ENCODE measurements at places on chromosomes 7 and 10.

DNA sequence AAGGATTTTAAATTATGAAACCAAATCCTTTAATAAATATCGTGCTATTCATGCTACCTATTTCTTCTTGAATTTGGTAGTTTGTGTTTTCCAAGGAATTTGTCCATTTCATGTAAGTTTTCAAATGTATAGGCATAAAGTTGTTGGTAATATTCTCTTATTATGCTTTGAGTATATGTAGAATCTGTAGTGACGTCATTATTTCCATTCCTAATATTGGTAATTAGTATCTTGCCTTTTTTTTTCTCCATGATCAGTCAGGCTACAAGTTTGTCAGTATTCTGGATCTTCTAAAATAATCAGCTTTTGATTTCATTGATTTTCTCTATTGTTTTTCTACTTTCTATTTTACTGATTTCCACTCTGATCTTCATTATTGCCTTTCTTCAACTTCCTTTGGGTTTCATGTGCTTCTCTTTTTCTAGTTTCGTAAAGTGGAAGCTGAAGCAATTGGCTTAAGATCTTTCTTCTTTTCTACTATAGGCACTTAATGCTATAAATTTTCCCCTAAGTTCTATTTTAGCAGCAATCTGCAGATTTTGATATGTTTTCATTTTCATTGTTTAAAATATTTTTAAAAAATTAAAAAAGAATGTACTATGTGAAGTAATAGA lies 156.5 kb upstream of the HDAC9 start:
- no peak for DNase-seq

GRCh38 chr10:28875549-28876081 lies 198.3 kb downstream of the BAMBI start:
- DNase-seq = peak; percentile 37

DNA sequence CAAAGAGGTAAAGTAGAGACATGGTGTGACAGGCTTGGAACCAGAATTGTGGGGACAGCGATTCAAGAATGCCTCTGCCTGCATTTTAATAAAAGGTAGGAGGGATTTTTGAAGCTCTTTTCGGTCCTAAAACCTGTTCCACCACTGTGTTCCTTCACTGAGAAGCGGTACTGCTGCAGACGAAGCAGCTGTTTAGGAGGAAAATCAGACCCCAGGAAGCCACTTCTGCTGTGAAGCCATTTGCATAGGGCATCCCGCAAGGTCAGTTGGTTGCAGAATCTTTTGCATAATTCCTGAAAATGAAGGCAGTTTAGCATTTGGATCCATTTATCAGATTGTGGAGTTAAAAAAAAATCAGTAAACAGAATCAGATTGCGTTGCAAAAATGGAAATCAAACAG lies 183.3 kb upstream of the PRKCQ start:
- no peak for DNase-seq

DNA sequence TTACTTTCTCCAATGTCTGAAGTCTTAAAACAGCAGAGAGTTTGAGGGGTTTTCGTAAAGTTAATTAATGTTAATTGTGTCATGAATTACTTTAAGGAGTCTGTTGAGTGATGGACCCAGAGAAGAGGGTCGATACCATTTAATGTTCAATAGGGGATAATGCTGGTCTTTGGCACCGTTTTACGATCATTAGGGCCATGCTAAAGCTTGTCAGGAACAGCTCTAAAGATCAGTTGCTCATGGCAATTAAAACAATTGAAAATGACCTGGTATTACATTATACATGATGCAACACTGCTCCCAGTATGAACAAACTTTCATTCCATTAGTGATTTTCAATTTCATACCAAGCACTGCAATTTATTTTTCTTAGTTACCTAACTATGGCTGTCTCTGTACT lies 296.9 kb downstream of the ETV1 start:
- DNase-seq = no peak

DNA sequence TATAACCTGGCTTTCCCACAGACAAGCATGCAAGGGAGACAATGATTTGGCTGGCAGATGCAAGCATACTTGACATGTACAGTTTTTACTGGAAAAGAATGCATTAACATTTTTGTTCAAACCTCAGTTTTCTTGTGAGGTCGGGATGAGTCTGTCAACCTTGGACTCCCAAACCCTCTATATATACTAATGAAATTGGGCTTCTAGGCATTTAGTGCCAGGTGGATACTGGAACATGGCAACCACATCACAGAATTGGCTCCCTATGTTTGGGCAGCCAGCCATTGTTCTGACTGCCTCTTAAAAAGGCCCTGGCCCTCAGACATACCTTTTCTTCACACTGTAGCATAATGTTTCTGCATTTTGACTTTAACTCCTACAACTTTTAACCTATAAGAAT lies 39.1 kb downstream of the CDK6 start:
- DNase-seq = no peak

DNA sequence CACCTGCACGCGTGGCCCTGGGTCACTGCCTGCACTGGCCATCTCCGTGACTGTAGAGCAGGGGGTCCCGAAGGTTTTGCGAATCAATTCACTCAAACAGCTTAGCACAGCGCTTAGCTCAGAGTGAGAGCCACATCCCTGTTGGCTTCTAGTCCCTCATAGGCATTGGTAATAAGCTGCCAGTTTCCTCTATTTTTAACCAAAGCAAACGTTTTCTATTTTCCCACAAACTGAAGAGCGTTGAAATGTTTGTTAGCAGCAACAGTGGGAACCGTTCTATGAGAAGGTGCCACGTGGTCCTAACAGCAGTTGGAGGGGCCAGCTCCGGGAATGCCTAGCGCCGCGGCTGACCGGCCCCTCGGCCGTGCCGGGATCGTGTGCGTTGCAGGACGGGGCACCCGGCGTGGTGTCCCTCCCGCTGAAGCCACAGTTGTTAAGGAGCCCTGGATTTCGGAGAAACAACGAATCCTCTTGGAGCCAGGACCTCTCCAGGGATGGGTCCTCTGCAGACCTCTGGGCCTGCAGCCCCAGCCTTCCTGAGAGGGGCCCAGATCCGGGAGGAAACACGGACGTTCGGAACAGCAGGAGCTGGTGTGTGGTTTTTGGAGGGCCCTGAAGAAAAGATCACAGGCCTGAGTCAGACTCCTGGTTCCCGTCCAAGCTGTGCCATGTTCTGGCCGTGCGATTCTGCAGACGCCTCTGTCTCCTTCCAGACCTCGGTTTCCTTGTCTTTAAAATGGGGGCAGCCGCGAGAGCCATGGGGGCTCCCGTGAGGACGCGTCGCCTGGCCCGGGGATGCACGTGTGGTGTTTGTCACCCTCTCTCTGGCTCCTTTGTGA lies 40.3 kb downstream of the FAM20C start:
- no peak for DNase-seq

GRCh38 chr10:88289342-88289741 lies 293.8 kb downstream of the RNLS start:
- no peak for DNase-seq

DNA sequence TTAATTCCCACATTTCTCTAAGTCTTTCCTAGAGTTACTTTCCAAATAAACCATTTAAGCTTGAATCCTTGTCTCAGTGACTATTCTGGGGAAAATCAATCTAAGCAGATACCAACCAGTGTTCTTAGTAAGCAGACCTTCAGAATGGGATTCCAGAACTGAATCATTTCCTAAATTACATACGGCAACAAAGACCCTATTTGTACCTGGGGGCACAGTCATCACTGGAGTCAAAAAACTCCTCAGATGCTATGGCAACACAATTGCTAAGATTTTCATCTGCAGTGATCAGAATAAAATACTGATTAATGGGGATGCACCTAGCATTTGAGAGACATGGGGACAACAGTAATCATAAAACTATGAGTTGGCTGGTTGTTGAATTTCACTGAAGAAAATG lies 284.7 kb upstream of the HGF start:
- DNase-seq = no peak

DNA sequence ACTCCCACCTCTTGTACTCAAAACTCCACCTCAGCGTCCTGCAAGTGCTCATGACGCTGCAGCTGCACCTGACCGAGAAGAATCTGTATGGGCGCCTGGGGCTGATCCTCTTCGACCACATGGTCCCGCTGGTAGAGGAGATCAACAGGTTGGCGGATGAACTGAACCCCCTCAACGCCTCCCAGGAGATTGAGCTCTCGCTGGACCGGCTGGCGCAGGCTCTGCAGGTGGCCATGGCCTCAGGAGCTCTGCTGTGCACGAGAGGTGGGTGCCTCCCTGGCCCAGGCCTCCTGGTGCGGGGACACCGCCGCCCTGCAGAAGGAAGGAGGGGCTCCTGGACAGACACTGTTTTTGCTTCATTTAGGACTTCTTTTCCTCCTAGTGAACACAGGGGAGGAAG lies 10.3 kb downstream of the INTS15 start:
- DNase-seq = no peak

DNA sequence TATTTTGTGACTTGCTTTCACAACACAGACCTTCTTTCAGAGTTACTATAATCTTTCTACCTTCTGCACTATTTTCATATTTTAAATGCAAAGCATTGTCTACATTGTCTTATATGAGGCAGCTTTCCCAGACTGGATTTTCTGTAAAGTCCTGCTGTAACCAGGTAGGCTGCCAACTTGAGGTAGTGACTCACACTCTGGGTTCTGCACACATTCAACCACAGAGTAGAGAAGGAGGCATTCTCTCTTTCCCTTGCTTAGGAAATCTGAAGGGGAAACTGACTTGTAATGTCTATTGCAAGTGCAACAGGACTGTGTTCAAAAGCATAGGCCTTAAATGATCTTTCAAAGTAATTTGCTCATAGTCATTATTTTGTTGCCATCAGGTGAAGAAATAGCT lies 461.4 kb downstream of the GRM8 start:
- DNase-seq = no peak

DNA sequence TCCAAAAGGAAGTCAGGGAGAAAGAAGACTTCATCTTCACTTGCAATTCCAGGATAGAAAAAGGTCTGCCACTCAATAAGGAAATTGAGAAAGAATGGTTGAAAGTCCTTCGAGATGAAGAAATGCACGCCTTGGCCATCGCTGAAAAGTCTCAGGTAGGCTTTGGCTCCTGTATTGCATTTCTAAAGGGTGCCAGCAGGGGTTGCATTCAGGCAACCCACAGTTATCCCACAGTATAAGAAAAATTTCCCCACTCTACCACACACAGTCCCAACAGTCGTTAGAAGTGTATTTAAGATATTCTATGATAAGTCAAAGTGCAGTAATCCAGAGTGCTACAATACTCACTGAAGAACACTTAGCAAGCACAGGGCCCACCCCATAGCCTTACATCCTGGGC lies 93.4 kb upstream of the FGL2 start:
- no peak for DNase-seq

- DNase-seq = no peak
These were observed 638 bp downstream of the BRAT1 start for GRCh38 chr7:2554661-2555111.

GRCh38 chr10:110167149-110167548 lies 40.3 kb upstream of the MXI1 start:
- no peak for DNase-seq

DNA sequence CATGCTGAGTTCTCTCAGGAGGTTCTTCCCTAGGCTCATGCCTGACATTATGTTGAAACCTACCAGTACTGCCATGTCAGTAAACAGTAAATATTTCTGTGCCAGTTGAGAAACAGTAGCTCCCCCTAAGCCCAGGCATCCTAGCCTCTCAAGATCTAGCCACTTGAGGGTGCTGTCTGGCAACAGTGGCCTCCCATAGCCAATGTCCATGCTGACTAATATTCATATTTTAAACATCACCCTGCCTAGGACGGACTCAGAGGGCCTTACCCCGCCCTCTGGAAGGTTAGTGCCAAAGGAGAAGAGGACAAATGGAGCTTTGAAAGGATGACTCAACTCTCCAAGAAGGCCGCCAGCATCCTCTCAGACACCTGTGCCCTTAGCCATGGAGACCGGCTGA lies 7.7 kb downstream of the ACSM6 start:
- DNase-seq = no peak

DNA sequence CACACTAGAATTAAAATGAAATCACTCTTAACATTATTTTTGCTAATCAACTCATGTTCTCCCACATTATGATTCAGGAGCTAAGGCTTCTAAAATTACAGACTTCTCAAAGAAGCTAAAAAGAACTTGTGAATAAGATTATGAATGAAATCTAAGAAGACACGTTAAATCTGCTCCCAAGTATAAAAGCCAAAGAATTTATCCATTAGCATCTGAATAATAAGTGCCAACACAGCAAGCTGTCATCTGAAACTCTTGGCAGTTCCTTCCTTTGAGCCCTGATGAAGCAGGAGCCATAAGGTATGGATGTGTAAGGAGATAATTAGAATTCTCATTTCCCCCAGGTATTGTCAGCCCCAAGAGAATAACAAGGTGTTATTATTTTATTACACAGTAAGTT lies 50.3 kb downstream of the TPK1 start:
- DNase-seq = no peak

GRCh38 chr10:114881417-114881816 lies 56.6 kb upstream of the TRUB1 start:
- DNase-seq = no peak

GRCh38 chr7:36190447-36191291 lies 37.6 kb downstream of the EEPD1 start:
- DNase-seq = no peak

- DNase-seq = no peak
These were observed 46.9 kb upstream of the GJD4 start for GRCh38 chr10:35558276-35558675.

- no peak for DNase-seq
These were observed 7.8 kb downstream of the WNT16 start for GRCh38 chr7:121336579-121336978.

DNA sequence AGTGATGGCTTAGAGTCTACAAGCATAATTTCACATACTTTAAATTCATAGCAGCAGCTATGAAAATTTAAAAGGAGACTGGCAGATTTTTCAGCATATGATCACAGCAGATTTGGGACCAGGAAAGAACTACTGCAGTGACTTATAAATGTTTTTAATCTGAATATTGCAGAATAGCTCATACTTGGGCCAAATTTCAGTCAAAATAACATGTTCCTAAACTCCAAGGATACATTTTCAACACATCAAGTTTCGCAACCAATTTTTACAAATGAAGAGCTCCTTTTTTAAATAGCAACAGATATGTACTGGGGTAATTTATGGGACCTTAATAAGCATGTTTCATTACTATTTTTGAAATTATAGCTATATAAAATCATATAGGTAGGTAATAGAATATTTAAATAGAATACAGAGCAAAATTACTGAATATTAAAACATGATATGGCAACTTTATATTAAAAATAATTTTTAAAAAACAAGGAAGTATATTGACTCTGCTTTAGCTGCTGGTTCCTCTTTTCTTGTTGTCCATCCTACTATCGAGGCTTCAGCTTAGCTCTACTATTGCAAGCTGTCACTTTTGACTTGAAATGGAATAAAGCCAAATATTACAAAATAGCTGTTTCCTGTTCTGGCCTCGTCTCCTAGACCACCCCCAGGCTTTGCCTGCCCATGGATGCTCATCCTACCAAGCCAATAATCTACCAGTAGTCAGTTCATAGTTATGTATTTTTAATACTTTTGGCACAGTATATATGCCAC lies 123.1 kb downstream of the NRBF2 start:
- no peak for DNase-seq

GRCh38 chr10:12937527-12937926 lies 64.0 kb downstream of the CCDC3 start:
- no peak for DNase-seq

GRCh38 chr10:92913973-92914372 lies 65.7 kb downstream of the EXOC6 start:
- DNase-seq = no peak

Data from anterior cingulate cortex (tissue), 58 donors.